ENCODE measurements at places on chromosomes 2 and 18.
A peak's percentile ranks its signal among the peaks of the same experiment; 100 is the strongest.

DNA sequence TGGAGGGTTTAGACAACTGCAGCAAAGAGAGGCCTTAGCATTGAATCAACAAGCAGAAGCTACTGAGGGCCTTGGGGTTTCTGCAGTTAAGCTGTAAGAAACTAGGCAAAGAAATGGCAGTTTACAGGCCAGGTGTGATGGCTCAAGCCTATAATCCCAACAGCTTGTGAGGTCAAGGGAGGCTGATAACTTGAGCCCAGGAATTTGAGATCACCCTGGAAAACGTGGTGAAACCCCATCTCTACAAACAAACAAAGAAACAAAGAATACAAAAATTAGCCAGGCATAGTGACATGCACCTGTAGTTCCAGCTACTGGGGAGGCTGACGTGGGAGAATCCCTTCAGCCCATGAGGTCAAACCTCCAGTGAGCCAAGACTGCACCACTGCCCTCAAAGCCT lies 421.6 kb upstream of the CHST9 start:
- no peak for DNase-seq

GRCh38 chr18:46174342-46175041 lies 70.3 kb downstream of the HAUS1 start:
- peak; percentile 79 for DNase-seq

GRCh38 chr18:46061387-46061786 lies 10.7 kb downstream of the PSTPIP2 start:
- no peak for DNase-seq

GRCh38 chr2:149662556-149662955 lies 75.0 kb upstream of the MMADHC start:
- no peak for DNase-seq

GRCh38 chr2:164134336-164134735 lies 398.5 kb upstream of the FIGN start:
- no peak for DNase-seq

DNA sequence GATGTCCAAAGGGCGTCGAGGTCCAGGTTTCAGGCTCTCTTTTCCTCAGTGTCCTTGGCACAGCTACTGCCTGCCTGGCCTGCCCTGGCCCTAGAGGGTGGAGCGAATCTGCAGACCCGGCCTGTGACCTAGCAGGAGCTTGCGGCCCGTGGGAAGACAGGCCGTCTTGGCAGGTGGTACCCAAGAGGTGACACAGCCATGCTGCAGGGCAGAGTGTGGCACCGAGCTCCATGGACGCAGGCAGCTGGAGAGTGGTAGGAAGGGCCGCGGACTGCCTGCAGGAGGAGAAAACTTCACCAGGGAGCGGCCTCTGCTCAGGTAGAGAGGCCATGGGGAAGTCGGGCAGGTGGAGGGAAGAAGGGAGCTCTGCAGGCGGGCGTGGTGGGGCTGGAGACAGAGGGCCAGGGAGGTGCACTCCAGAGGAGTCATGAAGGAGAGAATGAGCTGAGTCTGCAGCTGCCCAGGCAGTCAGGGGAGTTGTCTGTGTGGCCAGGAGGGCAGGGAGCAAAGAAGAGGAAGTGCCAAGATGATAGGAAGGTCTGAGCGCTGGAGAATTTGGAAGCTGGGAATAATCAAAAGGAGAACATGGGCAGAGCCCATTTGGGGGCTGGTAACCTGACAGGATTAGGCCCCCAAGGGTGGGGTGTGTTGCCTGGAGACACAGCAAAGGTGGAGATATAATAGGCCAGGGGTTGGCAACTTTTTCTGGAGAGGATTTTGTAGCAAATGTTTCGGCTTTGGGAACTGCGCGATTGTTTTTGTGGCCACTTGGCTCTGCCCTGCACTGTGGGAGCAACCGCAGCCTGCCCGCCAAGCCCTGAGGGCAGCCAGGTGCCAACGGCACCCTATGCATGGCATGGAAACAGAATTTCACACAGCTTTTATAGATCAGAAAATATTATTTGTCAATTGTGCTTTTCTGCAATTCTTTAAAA lies 154.4 kb upstream of the PXDN start:
- no peak for DNase-seq

- DNase-seq = no peak
These were observed 308.2 kb downstream of the EN1 start for GRCh38 chr2:118539290-118539689.

DNA sequence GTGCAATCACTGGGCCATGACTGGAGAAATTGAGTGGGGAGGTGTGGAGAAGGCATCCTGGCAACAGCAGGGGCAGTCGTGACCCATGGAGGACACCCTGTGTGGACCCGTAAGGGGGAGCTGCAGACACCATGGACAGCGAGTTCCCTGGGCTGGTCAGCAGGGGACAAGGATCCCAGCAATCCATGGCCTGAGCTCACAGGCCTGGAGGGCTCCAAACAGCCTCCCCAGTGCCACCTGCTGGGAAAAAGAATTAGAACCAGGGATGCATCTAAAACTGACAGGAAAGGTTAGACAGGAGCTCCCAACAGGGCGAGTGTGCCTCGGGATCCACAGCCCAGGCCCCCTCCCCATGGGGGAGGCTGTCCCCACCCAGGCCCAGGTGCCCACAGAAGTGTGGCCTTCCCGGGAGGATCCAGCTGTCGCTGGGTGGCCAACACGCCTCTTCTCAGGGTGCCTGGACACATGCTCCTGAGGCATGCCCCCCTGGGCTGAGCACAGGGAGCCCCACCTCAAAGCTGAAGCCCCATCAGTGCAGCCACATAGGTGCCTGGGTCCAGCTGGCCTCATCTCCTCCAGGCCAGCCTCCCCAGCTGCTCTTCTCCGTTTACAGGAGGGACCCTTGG lies 20.5 kb upstream of the KIF1A start:
- no peak for DNase-seq

GRCh38 chr2:70767079-70767698 lies 811 bp downstream of the ADD2 start:
- DNase-seq = no peak

DNA sequence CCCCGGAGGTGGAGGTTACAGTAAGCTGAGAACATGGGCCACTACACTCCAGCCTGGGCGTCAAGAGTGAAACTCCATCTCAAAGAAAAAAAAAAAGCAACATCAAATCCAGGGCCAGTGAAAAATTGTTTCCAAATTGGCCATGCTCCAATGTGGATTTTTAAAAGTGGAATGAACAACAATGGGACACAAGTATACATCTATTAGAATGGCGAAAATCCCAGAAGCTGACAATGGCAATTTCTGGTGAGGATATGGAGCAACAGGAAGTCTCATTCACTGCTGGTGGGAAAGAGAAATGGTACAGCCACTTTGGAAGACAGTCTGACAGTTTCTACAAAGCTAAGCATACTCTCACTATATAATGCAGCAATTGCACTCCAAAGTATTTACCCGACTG lies 161.4 kb downstream of the UXS1 start:
- DNase-seq = no peak

GRCh38 chr2:235594041-235594440 lies 100.2 kb downstream of the AGAP1 start:
- no peak for DNase-seq

DNA sequence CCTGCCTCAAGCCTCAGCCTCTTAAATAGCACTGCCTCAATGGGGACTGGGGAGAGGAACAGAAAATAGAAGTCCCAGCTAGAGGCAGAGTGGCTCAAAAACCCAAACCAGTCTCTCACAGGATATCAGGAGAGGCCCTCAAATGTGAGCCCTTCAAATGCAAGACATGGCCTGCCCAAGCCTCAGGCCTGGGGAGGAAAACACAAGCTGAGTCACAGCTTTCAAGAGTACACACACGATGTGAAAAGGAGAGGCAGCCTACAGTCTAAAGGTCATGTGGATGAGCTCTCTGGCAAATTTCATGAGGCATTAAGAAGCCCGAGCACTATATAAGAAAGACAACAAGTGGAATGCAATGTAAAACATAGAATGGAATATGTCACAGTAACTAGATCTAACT lies 316.6 kb upstream of the MEX3C start:
- no peak for DNase-seq

- DNase-seq = no peak
These were observed 47.4 kb downstream of the LRPPRC start for GRCh38 chr2:43948370-43948769.

DNA sequence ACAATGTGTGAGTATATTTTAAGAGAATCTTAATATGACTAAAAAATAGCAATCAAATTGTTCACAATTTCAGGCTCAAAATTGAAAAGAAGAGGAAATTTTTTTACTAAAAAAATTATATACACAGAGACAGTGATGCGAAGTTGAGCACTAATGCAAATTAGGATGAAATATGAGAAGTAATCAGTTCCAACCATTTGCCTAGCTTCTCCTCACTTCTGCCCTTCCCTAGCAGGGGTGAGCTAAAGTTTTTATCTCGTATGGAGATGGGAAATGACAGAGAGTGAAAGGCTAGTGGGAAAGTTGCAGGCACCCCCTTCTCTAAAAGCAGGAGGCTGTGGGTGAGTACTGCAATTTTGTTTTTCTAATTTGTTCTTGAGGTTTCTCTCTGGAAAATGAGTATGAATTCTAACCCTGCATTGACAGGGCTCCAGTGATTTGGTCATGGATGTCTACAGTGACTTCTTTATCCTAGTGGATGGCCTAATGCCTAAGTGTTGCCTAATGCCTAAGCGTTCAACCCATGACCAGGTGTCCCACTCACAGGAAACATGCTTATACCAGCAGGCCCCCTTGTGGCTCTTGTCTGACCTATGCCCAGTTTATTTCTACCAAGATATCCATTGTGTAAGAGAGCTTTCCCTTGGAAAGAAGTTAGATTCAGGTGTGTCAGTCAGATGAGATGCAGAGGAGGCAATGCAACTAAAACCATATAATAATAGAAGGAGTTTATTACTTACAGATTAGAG lies 78.0 kb upstream of the HNMT start:
- DNase-seq = no peak

DNA sequence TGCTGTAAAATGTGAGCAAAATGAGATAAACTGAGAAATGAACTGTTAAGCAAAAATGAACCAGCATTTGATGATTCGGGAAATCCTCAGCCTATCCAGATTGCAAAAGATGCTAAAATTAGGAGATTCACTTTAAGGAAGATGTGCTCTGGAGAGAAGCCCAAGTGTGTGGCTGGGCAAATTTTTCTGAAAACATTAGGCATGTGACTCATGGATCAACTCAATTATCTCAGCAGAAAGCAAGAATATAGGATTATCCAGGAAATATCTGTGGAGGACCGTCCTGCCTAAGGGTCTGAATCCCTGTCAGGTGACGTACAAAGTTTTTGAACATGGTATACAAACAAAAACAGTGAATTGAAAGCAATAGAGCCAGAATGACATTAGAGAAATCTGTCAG lies 1268.3 kb upstream of the TMEFF2 start:
- no peak for DNase-seq

- no peak for DNase-seq
These were observed 25.0 kb downstream of the DCDC2C start for GRCh38 chr2:3728104-3729054.
